ENCODE measurements at places on chromosomes 3 and 15.

DNA sequence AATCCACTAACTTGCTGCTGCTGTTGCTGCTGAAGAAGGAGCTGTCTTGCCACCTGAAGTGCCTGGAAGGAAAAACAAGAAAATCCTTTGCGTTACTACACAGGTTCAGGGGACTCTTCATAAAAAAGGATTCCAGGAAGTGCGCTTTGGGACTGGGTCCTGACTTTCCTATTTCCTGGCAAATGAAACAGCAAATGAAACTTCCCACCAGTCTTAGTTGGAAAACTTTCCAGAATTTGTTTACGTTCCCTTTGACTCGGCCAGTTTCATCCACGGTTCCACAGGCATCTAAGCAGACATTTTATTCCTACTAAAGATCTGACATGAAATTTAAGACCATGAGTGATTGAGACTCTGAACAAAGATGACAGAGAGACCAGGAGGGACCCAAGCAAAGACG, 471.0 kb downstream of the FOXP1 start:
- no peak for DNase-seq

- DNase-seq: no peak
Measured at GRCh38 chr3:108008931-108009639, 81.7 kb downstream of the CD47 start.

- DNase-seq: no peak
Measured at GRCh38 chr15:24945711-24946110, 9.1 kb upstream of the SNRPN start.

DNA sequence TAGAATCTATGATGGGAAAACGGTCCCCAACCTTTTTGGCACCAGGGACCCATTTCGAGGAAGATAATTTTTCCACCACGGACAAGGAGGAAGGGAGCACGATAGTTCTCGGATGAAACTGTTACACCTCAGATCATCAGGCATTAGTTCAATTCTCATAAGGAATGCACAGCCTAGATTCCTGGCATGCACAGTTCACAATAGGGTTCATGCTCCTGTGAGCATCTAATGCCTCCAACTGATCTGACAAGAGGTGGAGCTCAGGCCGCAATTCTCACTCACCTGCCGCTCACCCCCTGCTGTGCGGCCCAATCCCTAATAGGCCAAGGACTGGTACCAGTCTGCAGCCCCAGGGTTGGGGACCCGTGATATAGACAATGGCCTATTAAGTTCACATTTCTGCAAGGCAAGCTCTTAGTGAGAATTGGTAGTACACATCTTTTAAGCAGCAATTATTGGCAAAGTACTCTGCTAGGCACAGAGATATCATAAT, 26.5 kb downstream of the CD200R1 start:
- no peak for DNase-seq

GRCh38 chr3:78338405-78338804, 1298.5 kb downstream of the ROBO2 start:
- no peak for DNase-seq

DNA sequence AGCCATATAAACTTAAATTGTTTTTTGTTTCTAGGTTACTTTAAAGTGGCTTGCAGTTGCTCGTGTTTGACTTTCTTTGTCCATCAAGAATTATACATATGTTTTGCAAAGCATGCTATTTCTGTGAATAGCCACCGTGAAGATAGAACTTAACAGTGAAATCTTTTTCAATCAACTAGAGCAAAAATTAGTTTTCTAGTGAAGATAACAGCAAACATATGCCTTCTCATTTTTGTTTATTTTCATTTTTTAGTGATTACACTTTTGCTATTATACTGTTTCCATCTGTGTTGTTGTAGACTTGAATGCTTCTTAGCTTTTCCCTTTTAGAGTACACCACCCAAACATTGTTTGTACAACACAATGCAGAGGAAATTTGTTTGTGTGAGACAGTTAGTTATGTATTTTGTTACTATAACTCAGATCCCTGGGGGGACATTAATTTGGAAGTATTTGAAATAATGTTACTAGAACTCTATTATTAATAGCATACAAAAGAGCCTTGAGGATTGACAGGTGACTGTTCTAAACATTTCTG, 62.8 kb downstream of the CRYBG3 start:
- DNase-seq: no peak

DNA sequence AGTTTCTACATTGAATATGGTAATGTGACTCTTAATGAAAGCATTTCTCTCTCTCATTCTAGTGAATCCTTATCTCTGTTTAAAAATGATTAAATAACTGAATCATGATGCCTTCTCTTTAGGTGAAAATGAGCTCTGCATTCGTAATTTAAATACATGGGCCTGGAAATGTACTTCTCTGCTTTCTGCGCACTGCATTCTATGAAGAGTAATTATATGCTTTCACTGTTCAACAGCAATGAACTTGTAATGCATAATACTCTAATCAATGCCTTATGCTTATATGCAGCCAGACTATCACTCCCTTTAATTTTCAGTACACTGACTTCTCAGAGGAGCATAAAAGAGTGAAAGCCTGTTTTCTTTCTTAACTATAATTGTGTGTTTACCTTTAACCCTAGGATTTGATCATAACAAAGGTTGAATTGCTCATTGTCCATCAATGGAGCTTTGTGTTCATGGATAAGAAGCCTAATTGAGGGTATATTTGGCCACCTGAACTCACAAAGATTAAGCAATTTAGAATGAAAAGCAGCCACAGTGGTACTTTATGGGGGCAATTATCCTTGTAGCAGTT, 330.8 kb upstream of the PDZRN3 start:
- no peak for DNase-seq

DNA sequence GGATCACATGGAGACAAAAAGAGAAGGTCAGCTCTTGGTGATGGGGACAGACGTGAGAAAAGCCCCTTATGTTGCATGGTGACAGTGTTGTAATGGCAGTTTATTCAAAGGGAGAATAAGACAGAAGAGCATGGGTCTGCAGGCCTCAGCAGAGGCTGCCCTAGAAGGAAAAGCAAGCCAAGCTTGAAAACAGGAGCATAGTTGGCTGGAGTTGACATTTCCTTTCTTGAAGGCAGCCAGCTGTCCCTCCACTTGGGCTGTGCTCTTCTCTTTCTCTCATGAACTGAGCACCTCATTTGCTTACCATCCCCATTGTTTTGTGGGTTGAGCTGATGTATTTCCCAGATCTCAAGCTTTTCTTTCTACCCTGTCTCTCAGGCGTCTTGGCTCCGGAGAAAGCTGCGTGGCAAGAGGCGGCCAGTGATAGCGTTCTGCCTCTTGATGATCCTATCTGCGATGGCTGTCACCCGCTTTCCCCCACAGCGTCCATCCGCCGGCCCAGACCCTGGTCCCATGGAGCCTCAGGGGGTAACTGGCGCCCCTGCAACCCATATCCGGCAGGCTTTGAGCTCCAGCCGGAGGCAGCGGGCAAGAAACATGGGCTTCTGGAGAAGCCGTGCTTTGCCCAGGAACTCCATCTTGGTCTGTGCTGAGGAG, 52.9 kb downstream of the GASK1A start:
- DNase-seq: no peak

GRCh38 chr3:148839805-148840204, 12.2 kb downstream of the CPB1 start:
- DNase-seq: no peak

GRCh38 chr15:89627256-89627970, 27.9 kb downstream of the KIF7 start:
- no peak for DNase-seq

DNA sequence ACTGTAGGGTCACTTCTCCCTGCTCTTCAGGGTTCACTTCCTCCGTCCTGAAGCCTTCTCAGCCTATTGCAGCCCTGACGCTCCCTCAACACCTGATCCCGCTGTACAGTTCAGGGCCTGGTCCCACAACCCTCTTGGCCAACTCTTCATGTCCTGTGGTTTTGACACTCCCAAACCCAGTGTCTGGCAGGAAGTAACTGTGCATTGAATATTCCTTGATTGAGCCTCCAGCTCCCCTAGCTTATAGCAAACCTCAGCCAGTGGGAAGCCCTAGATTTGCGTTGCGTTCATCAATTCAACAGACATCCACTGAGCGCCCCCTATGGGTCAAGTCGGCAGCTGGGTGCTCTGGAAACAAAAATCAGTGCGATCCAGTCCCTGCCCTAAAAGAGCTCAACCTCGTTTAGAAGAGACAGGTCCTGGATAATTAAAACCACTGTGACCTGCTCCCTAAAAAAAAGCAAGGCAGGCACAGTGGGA, 13.5 kb downstream of the UBAP1L start:
- DNase-seq: peak; percentile 58

DNA sequence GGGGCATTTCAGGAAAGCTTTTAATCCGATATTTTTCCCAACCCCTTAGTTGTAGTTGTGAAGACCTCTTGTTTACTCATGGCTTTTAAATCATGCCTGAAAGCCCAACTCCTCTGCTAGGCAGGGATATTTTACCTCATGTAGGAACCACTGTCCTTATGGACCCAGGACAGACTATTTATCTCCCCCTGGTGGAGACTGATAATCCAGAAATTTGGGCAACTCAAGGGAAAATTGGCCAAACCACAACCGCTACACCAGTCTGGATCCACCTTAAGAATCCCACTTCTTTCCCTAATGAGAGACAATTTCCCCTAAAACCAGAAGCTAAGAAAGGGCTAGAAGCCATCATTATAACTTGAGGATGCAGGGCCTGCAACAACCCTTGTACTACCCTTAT, 248.1 kb upstream of the STAC start:
- no peak for DNase-seq

- DNase-seq: no peak
Measured at GRCh38 chr3:25437953-25438352, 9.9 kb downstream of the RARB start.

GRCh38 chr3:42698911-42699230, 3.7 kb downstream of the HHATL start:
- no peak for DNase-seq

DNA sequence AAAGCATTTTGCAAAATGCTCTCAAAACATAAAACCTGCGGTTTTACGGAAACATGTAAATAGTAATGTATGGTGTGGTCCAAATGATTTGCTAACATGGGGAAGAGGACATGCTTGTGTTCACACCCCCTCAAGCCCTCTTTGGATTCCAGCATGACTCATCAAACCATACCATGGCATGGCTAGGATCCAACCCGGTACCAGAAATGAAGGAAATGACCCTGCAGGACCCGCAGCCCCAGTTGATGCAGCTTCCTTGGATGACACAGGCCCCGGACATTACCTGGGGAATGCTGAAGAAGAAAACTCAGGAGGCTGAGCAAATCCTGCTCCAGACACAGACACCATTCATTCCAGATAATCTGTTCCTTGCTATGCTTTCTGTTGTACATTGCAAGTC, 222.9 kb downstream of the DTWD1 start:
- DNase-seq: no peak

DNA sequence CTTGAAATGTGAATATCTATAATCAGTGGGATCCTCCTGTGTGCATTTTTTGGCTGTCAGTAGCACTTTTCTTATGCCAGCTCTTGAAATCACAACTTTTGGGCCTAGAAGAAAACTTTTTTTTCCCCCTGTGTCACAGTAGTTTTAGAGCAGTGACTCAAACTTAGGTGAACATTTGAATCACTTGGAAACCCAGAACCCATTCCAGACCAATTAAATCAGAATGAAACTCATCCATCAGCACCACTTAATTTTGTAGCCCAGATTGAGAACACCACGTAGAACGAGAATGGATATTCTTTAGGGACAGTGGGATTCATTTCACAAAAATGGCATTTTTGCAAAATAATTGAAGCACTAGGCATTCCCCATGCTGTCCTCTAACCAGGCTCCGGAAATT, 224.8 kb upstream of the NANOGP8 start:
- no peak for DNase-seq

DNA sequence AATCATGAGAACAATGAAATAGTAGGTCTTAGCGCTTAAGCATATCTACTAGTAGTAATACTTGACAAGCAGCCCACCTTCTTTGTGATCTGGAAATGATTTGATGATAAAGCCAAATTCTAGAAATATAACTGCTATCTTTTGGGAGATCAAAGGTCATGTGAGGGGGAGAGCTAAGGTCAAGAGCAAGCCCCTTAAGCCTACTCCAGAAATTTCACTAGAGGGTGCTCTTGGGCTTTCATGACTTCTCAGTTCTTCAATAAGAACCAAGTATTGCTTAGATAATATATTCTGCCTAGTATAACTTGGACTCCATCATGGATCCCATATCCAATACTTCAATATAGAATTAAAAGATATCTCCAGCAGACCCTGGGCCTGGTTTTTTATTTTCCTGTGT, 319.6 kb downstream of the ZBTB20 start:
- DNase-seq: no peak

GRCh38 chr3:197599089-197599765, 43.5 kb upstream of the BDH1 start:
- peak; percentile 58 for DNase-seq

DNA sequence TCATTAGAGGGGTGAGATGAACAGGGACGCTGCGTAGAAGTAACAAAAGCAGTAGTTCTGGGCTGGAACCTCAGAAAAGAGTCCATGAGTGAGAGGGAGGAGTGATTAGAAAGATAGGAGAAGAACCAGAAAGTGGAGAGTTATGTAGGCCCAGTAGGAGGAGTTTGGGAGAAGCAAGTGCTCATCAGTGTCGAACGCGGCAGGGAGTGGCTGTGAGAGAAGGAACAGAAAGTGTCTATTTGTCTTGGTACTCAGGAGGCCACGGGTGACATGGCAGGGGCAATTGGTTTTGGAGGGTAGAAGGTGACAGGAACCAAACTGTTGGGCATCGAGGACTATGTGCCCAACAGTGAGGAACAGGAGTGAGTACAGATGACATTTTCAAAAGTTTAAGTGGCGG, 1.3 kb upstream of the INSYN1 start:
- no peak for DNase-seq

- DNase-seq: no peak
Measured at GRCh38 chr3:102454181-102454580, 19.4 kb downstream of the ZPLD1 start.

DNA sequence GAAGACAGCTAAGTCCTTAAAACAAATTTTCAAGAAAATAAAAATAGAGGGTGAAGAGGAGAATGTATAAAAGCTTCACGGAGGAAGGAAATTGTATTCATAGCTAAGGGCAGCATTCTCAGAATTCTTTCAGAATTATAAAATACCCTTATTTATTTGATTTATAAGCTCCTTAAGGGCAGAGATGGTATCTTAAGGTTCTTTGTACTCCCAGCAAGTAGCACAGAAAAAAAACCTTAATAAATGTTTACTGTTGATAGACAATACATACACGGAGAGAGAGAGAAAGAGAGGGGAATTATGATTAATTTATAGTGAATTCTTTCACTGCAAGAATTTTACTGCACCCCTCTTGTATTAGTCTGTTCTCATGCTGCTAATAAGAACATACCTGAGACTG, 375.6 kb upstream of the CCDC54 start:
- DNase-seq: no peak

DNA sequence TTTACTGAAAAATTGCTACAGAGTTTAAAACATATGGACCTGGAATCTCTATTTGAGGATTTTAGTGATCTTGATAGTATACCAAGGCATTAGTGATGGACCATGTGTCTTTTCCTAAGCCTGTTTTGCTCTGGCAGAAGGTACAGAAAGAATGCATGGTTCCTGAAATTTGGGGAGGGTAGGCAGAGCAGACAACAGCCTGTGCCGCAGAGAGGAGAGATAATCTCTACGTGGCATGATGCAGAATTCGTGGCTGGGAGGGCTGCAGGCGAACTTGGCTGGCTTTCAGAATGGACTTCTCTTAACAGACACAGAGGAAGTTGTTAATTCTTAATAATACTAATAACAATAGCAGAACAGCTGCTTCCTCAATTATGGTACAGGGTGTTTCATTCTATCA, 137.5 kb upstream of the FOXB1 start:
- no peak for DNase-seq

- no peak for DNase-seq
Measured at GRCh38 chr3:129060276-129061022, at the start of gene GP9. GP9 (plus strand) TSS chr3:129060779; CDS start chr3:129061740, 961 bp downstream.
